ENCODE measurements at places on chromosomes 2 and 18. TPM values are rescaled to one million over a fixed set of nuclear protein-coding genes. Genes with fewer than 3 reads are reported as not detected.

MIB1 gene
- total RNA-seq, result 48.8 TPM

RAX gene
- total RNA-seq, result 0.37 TPM

RGPD4 gene
- 0.07 TPM for total RNA-seq

RELCH gene
- 32.3 TPM for total RNA-seq

PLEKHA3 gene
- total RNA-seq, result 23.5 TPM

MYO3B gene
- 0.63 TPM for total RNA-seq

IWS1 gene
- total RNA-seq, result 66.2 TPM
